Urinary bladder (tissue), 4 donors: ENCODE measurements at places on chromosomes 6 and 20. TPM values are rescaled to one million over a fixed set of nuclear protein-coding genes. Genes with fewer than 3 reads are reported as not detected.

DNA sequence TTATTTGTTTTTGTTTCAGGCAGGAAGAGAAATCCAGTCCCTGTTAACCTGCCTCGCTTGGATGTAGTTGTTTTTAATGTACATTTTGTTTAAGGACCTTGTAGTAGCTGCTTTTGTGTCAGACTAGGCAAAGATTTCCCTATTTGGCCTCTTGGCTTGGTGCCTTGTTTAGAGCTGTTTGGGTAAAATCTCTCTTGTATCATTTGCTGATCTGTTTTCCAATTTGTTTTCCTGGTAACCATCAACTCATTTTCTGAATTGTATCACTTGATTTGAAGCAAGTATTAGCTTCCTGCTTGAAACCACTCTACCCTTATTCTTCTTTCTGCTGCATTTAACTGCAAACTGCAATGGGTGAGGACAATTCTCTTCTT lies 160.7 kb downstream of the ZFAND3 start:
- DNase-seq: no peak

The SIRPB2 gene
- total RNA-seq: 1.2 TPM

GRCh38 chr6:26053992-26054780 lies 33.0 kb upstream of the HFE start:
- no peak for DNase-seq

DNA sequence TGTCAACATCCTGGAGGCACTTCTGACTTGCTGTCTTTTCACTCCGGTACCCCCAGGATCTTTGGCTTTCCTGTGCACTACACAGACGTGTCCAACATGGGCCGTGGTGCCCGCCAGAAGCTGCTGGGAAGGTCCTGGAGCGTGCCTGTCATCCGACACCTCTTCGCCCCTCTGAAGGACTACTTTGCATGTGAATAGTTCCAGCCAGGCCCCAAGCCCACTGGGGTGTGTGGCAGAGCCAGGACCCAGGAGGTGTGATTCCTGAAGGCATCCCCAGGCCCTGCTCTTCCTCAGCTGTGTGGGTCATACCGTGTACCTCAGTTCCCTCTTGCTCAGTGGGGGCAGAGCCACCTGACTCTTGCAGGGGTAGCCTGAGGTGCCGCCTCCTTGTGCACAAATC lies 12.0 kb upstream of the MAPRE1 start:
- no peak for DNase-seq

DNA sequence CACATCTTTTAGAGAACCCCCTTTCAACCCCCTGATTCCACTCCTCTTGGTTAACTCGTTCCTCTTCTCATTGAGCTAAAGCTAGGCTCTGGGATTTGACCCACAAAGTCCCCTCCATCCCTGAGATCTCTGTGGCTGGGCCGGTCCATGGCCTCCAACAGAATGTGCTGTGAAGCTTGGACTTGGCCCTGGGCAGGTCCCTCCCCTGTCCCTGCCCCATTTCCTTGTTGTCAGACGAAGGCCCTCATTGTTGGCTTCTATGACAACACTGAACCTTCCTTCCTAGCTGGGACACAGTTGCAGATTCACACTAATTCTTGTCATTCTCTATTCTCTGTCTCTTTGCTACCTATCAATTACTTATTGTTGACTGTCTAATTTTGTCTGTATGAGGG lies 156.1 kb downstream of the SYCP2 start:
- DNase-seq: no peak

The MRAP2 gene
- total RNA-seq: 5.6 TPM

DNA sequence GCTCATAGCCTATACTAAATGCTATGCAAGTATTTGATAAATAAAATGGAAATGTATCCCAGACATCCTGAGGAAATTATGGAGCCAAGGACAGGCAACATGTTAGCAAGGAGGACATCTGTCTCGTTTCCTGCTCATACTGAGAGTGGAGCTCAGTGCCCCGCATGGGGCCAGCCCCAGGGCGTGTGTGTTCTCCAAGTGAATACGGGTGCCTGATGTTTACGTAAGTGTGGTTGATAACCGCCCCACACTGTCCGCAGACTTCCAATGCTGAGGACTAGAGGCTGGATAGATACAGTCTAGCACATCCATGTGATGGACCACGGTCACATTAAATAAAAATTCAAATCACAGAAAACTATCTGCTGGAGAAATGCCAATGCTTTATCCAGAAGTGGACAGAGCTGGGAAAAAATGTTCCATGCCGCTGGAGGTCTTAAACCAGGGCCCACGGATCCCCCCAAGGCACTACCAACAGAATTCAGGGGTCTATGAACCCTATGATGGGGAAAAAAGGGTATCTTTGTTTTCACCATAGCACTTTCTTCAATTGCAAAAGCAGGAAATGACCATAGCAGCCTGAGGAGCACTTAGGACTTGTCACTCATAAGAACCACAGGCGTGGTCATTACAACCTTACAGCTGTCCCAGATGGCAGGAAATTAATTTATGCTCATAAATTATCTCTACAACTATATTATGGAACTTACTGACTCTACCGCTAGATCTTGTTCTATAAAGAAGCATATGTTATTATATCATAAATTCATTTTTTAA lies 24.9 kb downstream of the TGM2 start:
- DNase-seq: no peak

DNA sequence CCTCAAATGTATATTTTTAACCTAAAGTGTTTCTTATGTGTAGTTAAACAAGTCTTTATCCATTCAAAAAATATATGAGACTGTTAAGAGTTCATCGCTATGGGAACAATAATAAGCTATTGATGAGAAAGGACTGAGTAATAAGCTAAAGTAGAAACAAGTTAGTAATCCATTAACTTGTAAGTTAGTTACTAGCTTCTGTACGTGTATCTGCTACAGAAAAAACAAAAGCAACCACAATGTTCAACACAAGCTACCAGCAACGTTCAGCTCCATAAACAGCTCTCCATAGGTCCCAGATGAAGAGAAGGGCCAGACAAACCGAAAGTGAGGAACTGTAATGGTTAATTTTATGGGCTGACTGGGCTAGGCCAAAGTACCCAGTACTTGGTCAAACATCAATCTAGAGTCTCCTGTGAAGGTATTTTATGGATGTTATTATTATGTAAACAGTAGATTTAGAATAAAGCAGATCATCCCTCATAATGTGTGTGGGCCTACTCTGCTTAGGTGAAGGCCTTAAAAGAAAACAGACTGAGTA lies 33.8 kb upstream of the FAM135A start:
- DNase-seq: no peak

DNA sequence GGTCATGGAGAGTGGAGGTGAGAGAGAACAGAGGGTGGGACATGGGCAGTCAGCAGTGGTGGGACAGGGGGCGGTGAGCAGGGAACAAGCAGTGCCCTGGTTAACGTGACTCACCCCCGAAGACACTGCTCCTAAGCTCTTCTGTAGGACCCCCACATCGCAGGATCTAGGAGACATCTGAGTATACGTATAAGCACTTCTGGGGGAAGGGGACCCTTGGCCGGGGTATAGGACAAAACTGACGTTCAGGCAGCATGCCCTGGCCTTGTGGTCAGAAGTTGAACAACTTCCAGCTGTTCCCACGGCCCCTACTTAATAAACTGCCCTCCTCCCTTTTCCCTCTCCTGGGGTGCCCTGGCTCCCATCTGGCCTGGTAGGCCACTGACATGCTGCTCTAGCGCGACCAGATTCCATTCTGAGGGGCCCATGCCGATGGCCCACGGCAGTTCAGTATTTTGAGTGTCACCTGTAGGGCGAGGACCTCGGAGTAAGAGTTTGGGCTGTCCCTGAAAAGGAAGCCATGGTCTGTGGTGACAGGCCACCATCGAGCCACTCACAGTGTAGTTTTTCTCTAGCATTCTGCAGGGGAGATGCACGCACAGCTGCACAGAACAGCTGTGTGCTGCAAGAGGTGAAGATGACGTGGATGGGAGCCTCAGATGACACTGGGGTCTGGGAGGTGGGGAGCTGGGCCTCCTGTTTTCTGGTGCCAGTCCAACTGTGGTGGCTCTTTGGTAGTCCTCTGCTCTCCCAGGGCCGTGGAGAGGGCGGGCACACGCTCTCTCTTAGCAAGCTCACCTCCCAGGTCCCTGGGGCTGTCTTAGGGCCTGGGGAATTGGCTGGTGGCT lies 38.4 kb downstream of the PPP1R3G start:
- DNase-seq: no peak

DNA sequence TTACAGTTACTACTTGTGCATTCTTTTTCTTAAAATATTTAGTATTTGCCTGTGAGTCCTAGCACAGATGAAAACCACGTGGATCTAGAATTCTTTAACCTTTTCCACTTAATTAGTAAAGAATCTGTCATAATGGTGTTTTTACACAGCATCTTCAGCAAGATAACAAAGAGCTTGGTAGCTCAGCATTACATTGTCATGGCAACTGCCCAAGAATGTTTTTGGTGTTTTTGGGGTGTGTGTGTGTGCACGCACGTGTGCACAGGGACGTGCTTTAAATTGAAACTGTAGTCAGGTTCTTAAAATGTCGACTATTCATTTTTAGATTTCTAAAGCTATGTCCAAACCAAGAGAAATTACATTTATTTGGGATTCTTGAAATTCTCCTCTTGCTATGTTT lies 108.0 kb downstream of the FIG4 start:
- DNase-seq: no peak

DNA sequence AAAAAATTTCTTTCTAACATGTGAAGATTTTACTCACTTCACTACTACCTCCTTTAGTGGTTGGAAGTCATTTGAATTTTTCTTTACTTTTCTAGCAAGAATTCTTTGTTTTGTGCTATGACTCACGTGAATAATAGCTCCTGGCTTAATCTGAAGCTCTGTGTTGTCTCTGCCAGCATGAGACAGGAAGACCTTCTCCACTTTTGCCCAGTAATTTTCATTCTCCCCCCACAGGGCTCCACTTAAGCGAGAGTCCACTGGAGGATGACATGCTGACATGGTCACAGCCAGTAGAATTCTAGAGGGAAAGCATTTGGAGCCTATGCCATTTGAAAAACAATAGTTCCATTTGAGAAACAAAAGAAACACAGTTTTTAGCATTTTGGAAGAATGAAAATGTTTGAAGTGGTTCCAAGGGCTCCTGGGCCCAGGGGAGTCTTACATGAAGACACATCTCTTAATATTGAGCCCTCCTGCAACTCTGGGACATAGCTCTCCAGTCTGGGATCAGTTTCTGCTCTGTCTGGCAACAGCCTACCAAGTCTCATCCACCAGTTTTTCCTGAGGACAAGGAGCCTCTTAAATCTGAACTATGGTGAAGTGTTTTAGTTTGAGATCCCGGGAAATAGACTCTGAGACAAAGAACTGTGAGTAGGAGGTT lies 231.4 kb downstream of the PAX1 start:
- no peak for DNase-seq

The MACROD2 gene
- total RNA-seq: 28.2 TPM

GRCh38 chr6:39852324-39852723 lies 60.1 kb downstream of the DAAM2 start:
- DNase-seq: no peak

DNA sequence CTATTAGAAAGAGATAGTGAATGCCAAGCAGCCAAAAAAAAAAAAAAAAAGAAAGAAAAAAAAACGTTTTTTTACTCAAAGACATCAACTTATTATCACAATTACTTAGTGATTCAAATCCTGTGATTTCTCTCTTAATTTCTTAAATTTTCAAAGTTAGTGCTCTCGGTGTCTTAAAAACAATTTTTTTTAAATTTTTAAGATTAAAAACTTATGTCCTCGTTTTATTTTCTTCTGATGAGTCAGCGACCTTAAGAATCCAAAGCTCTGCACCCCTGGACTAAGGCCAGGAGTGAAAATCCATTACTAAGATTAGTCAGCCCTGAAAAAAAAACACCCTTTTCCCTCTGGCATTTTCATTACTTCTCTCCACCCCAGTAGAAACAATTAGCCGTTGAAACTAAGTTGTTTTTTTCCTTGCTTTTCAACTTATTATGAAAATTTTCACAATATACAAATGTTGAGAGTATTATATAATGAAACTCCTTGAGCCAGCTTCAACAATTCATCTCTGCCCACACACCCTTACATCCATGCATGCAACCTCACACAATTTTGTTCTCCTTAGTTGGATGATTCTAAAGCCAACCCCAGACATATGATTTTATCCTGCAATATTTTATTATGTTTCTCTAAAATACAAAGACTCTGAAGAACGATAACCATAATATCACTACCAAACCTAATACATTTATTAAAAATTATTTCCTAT lies 85.6 kb upstream of the CARMIL1 start:
- no peak for DNase-seq

The ZC2HC1B gene
- not detected for total RNA-seq

- DNase-seq: no peak
These were observed 27.0 kb upstream of the AVP start for GRCh38 chr20:3111507-3111906.

The ANKRD6 gene
- 29.2 TPM for total RNA-seq

The CTCFL gene
- not detected for total RNA-seq

The PPP1R16B gene
- total RNA-seq: 5.6 TPM

DNA sequence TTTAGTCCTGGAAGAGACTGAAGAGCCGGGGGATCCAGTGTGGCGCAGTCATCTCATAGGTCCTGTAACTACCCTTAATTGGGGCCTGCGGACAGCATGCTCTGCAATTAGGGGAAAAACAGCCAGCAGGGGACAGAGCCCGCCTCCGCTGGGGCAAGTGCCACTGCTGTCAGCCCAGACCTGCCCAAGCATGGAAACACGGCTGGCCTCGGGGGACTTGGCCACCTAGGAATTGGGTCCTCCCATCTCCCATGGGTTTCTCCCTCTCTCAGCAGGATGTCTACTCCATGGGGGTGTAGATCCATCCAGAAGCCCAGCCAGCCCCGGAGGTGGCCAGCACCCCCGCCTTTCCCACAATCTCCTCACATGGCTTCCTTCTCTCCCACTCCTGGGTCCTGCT lies 3.6 kb downstream of the GHRH start:
- DNase-seq: no peak

DNA sequence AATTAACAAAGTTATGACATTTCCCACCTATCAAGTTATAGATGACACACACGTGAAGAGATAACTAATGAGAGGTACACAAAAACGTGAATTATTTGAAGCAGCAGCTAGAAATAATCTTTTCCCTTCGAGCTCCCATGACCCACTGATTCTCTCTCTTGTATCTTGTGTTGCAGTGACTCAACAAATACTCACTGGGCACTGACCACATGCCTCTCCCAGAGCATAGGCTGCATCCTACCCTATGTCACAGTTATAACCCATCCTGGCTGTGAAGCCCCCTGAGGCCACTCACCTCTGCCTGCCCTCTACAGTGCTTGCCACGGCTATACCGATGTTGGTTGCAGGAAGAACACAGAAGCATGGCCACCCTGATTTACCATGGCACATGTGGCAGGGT lies 91.8 kb downstream of the INSM1 start:
- no peak for DNase-seq
